ENCODE measurements at places on chromosomes 11 and 22.

DNA sequence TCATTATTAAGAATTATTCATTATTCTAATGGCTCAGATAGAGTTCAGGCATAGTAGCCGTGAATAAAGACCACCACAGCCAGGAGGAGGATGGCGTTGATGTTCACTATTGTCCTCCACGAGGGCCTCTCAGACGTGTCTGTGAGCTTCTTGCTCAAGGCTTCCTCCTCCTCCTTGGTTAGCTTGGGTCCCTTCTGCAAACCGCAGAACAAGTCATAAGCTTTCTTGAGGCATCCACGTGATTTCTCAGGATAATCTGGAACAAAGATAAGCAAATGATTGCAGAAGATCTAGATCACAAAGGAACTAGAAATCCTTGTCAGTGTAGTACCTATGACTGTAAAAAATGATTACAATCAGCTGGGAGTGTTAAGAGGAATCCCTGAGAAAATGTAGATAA lies 13.6 kb upstream of the RFPL2 start:
- DNase-seq, result no peak

DNA sequence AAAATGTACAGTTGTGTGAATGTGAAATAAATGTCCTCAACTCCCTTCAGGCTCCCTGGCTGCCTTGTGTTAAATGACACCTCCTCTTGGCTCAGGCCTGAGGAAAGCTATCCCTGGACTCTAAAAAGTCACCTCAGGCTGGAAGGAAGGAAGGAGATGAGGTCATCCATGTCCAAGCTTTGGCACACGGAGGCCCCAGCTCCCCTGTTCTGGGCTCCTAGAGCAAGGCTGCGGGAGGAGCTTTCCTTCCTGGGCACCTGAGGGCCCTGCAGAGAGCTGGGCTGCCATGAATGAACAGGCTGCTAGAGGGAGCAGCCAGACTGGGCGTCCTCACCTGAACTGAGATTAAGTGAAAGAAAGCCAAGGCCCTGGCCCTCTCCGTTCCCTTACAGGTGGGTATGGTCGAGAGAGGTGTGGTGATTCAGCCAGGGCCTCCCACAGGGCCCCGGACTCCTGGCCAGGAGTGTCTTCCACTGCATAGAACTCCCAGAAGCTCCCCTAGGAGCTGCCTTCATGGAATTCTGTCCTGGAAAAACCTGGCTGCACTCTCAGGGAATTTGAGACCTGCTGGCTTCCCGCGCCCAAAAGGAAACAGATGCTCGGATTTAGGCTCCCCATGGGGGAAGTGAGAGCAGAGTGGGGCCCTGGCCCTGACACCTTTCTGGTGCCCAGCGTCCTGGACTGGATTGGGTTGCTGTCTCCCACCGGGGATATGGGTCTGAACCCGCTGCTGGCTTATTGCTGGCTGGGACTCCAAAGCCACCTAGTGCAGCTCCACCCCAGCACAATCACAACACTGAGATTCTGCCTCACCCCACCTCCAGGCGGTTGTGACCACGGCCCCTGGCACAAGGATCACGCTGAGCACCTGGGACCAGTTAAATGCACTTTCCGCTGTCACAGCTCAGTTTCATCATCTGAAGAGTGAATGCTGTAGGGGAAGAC lies 22.2 kb downstream of the MYBPC3 start:
- DNase-seq, result no peak

DNA sequence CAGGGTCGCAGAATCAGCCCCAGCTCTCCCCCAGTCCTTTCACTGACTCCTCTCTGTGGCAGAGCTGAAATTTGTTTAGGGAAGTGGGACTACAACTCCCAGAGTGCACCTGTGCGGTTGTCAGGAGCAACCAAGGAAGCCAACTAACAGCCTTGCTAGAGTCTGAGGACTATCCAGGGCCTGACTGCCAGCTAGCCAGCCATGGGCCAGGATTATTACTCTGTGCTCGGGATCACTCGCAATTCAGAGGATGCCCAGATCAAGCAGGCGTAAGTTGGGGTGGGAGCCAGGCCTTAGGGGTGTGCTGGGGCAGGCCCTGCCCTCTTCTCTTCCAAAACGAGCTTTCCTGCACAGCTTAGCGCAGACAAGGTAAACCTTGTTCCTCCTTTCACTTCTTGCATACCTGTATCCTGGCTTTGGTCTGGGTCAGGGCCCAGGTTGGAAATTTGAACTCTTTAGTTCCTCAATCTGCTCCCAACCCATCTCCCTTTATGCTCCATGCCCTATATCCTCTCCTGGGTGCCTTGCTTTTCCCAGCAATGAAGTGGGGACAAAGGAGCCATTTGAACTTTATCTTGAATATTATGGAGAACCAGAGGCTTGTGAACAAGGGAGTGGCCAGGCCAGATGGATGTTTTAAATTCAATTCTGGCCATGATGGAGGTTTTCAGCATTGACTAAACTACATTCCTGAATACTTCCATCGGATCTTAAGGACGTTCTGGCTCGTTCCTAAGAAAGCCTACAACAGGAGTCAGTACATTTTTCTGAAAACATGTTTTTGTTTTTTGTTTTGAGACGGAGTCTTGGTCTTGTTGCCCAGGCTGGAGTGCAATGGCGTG lies at the start of gene DNAJB13:
DNAJB13 (plus strand) TSS at position 158 of the 842 bp plus-strand sequence; CDS start at position 202, 44 bp downstream.
- DNase-seq, result no peak

- DNase-seq, result no peak
These were observed 42.2 kb downstream of the PDE2A start for GRCh38 chr11:72631806-72632731.

All from effector memory CD4-positive, alpha-beta T cell (primary cell).